Stimulated activated memory B cell treated with anti-CD40 and anti-IgM and Interleukin-4, amounts not matched to agents 10 μg/mL and 1 μg/mL and 100 μg/mL, for 72 hours (primary cell): ENCODE measurements at places on chromosomes 5 and 9.

GRCh38 chr9:89464300-89464901 is 33.5 kb downstream of the SEMA4D start:
- ATAC-seq = peak; percentile 65

- ATAC-seq = peak; percentile 65
These were observed 162.9 kb upstream of the DAB2 start for GRCh38 chr5:39587675-39588074.

- ATAC-seq = no peak
These were observed 265.0 kb downstream of the GOLPH3 start for GRCh38 chr5:31909073-31909472.

GRCh38 chr9:109466623-109467590 is 31.2 kb downstream of the PTPN3 start:
- ATAC-seq = no peak

DNA sequence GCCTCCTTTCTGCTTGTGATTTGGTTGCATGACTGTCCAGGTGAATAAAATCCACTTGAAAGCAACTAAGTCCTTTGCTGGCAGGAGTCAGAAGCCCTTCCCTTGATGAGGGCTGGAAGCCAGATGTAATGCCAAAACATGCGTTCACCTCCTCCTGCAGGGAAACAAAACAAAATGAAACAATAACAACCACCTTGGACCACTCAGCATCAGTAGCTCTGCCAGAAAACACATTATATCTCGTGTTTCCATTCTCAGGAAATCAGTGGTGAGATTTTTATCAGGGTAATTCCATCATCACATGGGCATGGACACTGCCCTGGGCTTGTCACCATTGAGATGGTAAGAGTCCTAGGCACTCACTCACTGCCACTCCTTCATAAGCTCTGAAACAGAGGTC is 350.3 kb upstream of the ACTBL2 start:
- no peak for ATAC-seq

- no peak for ATAC-seq
These were observed 3.0 kb upstream of the C1QTNF3 start for GRCh38 chr5:34045996-34046395.

- no peak for ATAC-seq
These were observed 200.6 kb upstream of the MVB12B start for GRCh38 chr9:126125992-126126409.

- no peak for ATAC-seq
These were observed 805.1 kb downstream of the NR2F1-AS1 start for GRCh38 chr5:92775711-92776615.

- no peak for ATAC-seq
These were observed 30.1 kb downstream of the GALNT10 start for GRCh38 chr5:154220625-154221024.

DNA sequence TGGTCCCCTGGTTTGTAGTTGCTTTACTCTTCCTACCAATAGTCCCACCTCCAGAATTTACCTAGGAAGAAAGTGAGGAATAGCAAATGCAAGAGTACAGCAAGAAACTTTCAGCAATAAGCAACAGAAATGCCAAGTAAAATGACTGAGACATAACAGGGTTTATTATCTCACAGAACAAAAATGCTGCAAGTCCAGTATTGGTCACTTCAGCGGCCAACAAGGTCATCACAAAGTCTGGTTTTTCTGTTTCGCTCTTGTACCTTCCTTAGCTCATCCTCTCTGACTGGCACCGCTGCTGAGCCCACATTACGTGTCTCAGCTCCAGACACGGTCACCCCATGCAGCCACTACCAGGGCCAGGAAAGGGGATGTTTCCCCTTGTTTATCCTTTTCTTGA is 82.7 kb downstream of the RFK start:
- no peak for ATAC-seq

DNA sequence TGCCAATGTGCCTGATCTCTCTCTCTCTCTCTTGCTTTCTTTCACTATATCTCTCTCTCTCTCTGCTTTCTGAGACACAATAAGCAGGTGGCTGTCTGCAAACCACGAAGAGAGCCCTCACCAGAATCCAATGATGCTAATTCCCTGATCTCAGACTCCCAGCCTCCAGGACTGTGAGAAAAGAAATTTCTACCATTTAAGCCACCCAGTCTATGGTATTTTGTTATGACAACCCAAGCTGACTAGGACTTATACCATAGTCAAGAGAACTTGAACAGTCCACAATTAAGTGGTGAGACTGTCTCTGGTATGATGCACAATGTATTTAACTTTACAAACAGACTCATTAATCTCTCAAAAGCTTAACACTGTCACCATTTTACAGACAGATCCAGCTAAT is 67.0 kb downstream of the NFIB start:
- peak; percentile 25 for ATAC-seq

DNA sequence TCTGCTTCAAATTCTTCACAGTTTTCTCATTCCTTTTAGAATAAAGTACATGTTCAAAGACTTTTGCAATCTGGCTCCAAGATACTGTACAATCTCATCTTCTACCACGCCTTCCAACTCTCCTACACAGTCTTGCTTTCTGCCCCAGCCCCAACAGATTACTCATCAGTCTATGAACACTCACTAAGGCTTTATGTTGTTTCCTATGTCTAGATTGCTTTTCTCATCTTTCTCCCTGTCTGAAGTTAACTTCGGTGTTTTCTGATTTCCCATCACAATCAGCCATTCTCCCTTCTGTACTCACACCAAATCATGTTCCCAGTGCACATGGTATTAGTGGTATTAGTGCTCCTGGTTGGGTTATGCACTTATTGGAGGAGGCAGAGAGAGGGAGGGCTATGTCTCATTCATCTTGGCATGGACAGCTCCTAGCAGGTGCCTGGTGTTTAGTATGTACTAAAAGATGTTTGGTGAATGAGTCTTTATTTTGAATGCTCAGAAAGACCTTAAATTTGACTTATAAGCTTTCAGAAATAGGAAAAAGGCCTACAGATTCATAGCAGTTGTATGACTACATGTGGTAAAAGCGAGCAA is 44.0 kb upstream of the ZNF608 start:
- no peak for ATAC-seq

DNA sequence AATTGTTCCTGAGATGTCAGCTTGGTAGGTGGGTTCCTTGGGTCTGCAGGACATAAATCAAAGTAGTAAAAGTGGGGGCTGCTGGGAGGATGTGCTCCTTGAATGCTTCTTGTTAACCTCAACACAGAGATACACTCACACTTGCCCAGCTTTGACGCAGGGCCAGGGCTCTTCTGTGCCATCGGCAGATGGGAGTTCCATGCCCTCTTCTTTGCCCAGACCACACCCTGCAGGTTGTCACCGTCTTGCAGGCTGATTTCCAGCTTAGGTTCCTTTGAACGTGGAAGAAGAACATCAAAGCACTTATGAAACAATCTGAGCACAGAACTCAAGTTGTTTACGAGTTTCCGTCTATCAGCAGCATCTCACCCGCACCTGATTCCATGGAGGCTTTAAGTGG is 11.0 kb downstream of the DBH start:
- no peak for ATAC-seq

- ATAC-seq = no peak
These were observed 747.2 kb upstream of the CHD1 start for GRCh38 chr5:99675974-99676373.

- ATAC-seq = no peak
These were observed 4.1 kb downstream of the NRARP start for GRCh38 chr9:137297966-137298365.

- ATAC-seq = peak; percentile 3
These were observed 105.2 kb downstream of the WNK2 start for GRCh38 chr9:93288891-93289883.

GRCh38 chr5:146342882-146343865 is 4.5 kb downstream of the POU4F3 start:
- no peak for ATAC-seq

GRCh38 chr5:115180165-115180709 is 10.5 kb upstream of the TRIM36 start:
- ATAC-seq = peak; percentile 12
